ENCODE measurements at places on chromosomes 12 and 14. TPM values are rescaled to one million over a fixed set of nuclear protein-coding genes. Genes with fewer than 3 reads are reported as not detected.

NOVA1 gene
- 23.2 TPM for total RNA-seq

CBLN3 gene
- 1.4 TPM for total RNA-seq

GRCh38 chr14:69473946-69474345, 10.6 kb upstream of the PLEKHD1 start:
- DNase-seq, result no peak
- no peak overlapping the region for H3K27ac ChIP-seq
- no peak overlapping the region for H3K4me3 ChIP-seq
- no peaks in the 10 kb centered on the region for H3K27me3 ChIP-seq

GRCh38 chr12:57523706-57524614, 1.3 kb downstream of the MBD6 start:
- no peaks in the 10 kb centered on the region for H3K4me1 ChIP-seq
- peak overlapping the region; percentile 94 for H3K4me3 ChIP-seq
- peaks cover 52% of the 10 kb centered on the region for H3K36me3 ChIP-seq
- DNase-seq, result no peak

DNA sequence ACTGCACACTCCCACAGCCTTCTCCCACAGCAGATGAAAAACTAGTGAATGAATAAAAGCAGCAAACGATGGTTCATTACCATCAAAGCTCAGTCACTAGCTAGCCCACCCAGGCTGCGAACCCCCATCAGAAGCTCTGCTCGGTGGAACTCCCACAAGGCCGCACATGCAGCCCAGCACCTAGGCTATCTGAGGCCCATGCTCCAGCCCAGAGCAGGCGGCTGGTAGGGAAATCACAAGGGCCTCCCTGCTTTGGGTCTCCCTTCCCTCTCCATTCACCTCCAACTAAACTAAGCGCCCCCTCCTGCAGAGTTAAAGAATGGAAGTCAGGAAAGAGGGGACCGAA, 69.0 kb downstream of the ITPK1 start:
- peaks cover 57% of the 10 kb centered on the region for H3K4me1 ChIP-seq
- no peak overlapping the region for H3K4me3 ChIP-seq

DNA sequence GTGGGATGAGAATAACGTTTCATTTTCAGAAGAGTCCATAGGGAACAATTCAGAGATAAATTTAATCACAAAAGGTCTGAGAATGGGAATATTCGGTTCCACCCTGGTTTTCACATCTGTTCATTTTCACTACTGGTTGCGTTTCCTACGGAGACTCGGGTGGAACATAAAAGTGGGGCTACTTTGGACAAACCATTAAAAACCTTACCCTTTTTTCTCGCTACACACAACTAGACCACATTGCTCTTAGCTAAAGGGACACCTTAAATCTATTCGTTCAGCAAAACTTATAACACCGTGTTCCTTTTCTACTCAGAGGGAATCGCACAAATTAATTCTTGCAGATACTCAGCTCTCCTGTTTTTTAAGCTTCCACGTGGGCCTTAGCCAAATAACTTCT, 1.0 kb upstream of the SUDS3 start:
- H3K27me3 ChIP-seq, result no peaks in the 10 kb centered on the region
- DNase-seq, result no peak
- H3K36me3 ChIP-seq, result peaks cover 9% of the 10 kb centered on the region
- H3K4me3 ChIP-seq, result peak overlapping the region; percentile 96
- H3K4me1 ChIP-seq, result peaks cover 49% of the 10 kb centered on the region

Measured in sigmoid colon (tissue), 7 donors.